Activated CD4-positive, alpha-beta memory T cell treated with anti-CD3 and anti-CD28 coated beads for 36 hours (primary cell): ENCODE measurements at places on chromosomes 5 and 9. TPM values are rescaled to one million over a fixed set of nuclear protein-coding genes. Genes with fewer than 3 reads are reported as not detected.

Gene MSX2
- total RNA-seq, result not detected

GRCh38 chr9:116377179-116377798, 223.7 kb downstream of the PAPPA start:
- DNase-seq, result no peak

Gene HAPLN1
- total RNA-seq, result not detected

Gene RLN2
- total RNA-seq, result 4.6 TPM

DNA sequence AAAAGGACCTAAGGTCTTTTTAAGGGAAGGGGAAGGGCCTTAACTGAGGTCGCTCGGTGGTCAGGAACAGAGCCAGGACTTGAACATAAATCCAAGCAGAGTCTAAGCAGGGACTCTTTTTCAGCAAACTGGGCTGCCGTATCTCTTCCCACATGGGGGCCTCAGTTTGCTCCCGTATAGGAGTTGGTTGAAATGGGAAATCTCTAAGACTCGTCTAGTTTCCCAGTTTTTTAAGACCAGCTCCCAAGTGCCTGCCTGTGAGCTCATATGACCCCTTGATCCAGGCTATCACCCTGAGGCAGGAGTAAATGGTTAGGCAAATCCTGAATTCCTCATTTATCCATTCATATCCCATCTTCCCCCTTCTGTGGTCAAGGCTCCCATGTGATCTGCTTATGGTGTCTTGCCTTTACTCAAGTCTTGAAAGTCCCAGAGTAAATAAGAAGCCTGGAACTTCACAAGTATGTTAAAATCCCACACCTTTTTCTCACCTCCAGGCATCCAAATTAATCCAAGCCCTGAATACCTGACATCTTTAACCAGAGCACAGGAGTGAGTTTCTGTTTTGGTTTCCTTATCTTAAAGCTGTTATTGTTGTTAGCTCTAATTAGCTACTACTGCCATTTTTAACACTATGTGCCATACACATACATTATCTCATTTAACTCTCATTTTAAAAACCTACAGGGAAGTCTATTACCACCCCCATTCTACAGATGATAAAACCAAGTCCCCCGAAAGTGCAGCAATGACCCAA, 3.0 kb downstream of the ARSI start:
- no peak for DNase-seq

GRCh38 chr9:95780751-95781150, 94.7 kb upstream of the ERCC6L2 start:
- no peak for DNase-seq

Gene LHX3
- total RNA-seq, result not detected

Gene MZB1
- total RNA-seq, result 24.0 TPM

Gene PCDHGA2
- not detected for total RNA-seq

DNA sequence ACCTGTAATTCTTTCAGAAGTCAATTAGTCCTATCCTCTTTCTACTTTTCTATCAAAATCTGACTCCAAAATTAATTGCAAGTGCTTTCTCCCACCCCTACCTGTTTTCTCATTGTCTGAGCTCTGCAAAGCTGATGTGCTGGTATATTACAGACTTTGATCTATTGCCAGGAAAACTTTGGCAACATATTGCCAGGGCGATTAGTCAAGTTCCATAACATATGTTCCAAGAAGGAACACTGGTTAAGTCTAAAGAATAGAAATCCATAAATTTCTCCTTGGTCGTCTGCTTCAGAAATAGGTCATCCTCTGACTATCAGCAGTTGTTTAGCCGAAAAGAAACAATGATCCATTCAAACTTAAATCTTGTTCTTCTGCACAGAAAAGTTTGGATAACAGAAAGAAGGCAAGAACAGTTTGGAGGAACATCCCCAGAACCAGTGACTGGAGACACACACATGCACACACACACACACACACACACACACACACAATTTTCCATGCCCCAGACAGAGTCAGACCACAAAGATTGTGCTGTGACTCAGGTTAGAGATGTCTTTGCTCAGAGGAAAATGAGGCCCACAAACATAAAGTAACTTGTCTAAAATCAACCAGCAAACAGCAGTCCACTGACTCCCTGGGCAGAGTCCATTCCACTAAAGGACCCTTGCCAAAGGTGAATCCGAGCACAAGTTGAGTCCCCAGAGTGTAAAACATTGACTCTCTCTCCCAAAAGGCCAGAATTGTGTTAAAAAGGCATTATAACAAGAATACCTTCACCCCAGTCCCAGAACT, 202.1 kb downstream of the DEPDC1B start:
- no peak for DNase-seq

DNA sequence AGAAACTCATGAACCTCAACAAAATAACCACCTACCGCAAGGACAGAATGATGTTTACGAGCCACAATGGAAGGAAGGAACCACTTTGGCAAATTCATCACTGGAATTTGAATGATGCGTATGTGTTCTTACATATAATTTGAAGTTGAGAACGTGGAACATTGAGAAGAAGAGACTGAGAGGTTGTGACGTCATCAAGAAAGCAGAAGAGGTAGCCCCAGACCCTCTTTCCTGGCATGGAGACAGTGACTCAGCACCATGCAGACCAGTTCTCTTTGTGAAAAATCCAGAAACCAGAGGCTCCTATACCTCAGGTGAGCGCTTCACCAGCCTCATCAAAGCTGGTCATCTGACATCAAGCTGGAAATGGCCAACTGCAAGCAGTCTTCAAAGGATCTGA, 124.5 kb downstream of the PDZD2 start:
- no peak for DNase-seq

- peak; percentile 22 for DNase-seq
Observed at GRCh38 chr9:92965759-92966517, 18.6 kb downstream of the FGD3 start.

GRCh38 chr9:72560086-72560485, 38.7 kb downstream of the TMC1 start:
- no peak for DNase-seq

DNA sequence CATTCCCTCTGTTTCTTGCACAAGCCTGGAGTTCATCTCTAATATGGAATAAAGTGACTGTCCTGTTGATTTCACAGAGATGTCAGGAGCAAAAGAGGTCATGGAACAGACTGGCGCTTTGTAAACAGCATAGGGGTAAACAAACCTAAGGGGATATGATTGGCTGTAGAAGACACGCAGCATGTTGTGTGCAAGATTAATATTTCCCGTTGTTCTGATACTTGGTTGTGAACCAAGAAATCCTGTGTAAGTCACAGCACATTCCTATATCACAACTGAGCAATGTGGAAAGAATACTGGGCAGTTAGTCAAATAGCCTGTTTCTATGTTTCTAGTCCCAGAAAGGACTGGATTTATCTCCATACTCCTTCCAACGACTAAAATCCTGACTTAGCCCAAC, 3.2 kb downstream of the ADAMTS12 start:
- no peak for DNase-seq

- no peak for DNase-seq
Observed at GRCh38 chr5:62762503-62762902, 183.9 kb downstream of the LRRC70 start.

- DNase-seq, result no peak
Observed at GRCh38 chr5:173033923-173034322, 22.2 kb upstream of the CREBRF start.
